ENCODE measurements at places on chromosomes 2 and 18.

DNA sequence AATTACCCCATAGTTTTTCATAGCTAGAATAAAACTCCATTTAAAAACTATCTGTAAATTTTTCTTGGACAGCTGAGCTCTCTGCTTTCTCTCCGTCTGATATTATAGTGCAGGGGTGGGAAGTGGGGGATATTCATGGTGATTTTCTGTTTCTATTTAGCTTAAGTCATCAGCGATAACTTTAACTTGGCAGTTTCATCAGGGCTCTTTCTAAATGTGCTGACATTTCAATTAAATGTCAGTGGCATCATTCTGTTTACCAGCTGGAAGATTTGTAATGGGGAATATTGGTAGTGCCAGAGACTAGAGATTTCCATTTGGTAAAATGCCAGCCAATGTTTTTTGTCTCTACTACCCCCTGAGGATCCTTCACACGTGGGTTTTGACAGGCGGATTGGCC, 53.5 kb upstream of the CAPN13 start:
- no peak for DNase-seq

DNA sequence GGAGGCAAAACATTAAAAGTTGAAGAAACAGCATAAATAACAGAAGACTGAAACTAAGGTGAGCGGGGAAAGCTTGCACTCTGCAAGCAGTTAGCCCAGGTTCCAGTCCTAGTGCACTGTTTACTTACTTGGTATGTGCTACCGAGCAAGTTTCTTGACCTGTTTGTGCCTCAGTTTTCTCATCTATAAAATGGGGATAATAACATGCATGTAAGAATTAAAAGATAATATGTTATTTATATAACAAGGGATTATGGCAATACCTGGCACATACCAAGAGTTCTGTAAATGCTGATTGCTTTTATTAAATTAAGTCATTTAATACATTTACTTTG, 37.1 kb upstream of the IKZF2 start:
- DNase-seq: no peak

GRCh38 chr2:120291401-120292311, 39.0 kb downstream of the RALB start:
- no peak for DNase-seq

DNA sequence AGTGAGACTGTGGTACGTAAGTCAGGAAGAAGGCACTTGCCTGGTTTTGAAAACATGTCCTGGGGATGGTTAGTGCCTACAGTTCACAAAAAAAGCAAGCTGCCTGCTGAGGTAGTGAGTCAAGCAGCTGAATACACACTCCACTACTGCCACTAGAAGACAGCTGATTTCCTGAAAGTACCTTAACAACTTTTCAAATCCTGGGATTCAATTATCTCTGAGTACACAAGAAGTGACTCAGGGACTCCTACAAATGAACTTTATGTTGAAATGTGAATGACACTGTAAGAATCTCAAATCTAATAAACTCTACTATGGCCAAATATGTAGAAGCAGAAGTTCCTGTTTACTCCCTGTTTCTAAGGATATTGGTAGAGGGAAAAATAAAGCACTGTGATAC, 58.0 kb upstream of the ARL5A start:
- DNase-seq: peak; percentile 20

DNA sequence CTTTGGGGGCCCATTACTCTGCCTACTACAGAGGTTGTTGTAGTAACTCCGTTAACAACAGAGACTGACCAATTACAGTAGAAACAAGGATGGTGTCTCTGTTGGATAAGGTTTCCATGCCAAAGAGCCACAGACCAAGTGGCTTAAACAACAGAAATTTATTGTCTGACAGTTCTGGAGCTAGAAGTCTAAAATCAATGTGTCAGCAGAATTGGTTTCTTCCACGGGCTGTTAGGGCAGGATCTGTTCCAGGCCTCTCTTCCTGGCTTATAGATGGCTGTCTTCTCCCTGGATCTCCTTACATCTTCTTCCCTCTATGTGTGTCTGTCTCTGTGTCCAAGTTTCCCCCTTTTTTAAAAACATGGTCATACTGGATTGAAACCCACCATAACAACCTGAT, 135.3 kb downstream of the AKAIN1 start:
- DNase-seq: no peak

- DNase-seq: no peak
Observed at GRCh38 chr2:188307850-188308283, 16.2 kb downstream of the GULP1 start.

- no peak for DNase-seq
Observed at GRCh38 chr2:106144621-106145331, 49.3 kb downstream of the UXS1 start.

DNA sequence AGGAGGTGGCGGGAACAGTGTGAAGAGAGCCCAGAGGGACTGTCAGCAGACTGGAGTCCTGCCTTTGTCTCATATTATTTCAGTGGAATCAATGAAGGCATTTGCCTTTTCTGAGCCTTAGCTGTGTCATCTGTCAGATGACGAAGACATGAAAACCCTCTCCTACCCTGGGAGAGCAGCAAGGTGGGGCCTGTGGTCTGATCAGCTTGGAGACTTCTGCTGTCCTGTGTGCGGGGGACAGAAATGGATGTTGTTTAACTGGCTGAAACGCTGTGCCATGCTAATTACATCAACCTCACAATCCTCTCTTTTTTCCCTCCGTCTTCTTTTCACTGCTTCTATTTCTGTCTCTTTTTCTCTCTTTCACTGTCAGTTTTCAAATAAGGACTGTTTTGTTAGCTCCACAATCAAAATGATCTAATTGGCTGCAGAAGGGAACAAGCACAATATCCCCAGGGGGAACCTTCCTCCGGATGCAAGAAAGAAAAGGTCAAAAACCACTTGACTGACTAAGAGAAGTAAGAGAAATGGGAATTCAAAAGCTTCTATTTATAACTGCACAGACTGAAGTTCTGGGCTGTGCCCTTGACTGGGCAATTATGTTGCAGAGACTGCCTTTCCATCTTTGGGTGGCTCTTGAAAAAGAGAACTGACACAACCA, 340.1 kb downstream of the CLIP4 start:
- DNase-seq: peak; percentile 60

- DNase-seq: no peak
Observed at GRCh38 chr2:23924589-23925359, 2.1 kb downstream of the ATAD2B start.

DNA sequence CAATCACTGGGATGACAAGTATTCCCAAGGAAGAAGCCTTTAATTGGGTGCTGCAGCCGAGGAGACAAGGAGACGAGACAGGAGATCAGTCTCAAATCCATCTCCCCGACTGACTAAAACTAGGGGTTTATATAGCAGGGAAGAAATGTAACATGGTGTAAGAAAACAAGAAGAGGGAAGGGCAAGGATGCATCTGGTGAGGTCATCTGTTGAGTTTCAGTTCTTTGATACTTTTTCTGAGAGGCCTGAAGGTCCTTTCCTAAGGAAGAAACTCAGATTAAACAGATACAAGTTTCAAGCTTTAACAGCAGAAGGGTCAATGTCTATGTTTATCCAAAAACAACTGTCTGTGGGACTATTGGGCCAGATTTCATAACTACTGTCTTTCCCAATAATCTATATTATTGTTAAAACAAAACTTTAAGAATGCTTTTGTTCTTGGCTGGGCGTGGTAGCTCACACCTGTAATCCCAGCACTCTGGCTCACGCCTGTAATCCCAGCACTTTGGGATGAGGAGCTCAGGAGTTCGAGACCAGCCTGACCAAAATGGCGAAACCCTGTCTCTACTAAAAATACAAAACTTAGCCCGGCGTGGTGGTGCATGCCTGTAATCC, 2.5 kb upstream of the PDCL3 start:
- DNase-seq: peak; percentile 38

DNA sequence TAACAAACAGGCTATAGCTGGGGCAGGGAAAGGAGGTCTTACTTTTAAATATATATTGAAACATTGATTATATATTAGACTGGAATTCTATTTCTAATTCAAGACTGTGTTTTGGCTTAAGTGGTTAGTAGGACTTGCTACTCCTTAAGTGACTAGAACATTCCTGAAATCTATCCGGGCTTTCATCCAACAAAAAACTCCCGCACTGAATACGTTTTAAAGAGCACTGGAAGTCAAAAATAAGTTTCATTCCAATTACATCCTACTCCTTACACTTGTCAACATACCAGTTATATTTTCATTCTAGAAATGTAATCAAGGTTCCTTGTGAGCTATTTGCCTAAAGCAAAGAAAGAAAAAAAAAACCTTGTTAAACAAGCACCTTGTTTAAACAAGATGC, 204.6 kb downstream of the SP3 start:
- DNase-seq: no peak

GRCh38 chr18:51503351-51503750, 305.9 kb upstream of the MEX3C start:
- no peak for DNase-seq

DNA sequence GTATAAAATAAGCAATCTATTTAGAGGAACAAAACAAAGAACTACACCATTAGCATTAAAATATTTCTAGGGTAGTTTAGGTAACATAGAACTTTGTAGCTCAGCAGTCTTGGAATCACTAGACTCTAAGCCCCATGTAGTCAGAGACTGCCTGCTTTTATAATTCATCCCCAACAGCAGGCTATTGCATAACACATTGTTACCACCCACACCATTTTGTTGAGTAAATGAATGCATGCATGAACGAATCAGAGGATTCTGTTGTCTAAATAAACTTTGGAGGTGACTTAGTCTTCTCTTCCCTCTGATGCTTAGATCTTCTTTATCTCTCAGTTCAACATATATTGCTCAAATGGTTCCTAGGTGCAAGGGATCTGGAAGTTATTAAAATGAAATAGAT, 167.6 kb upstream of the TNP1 start:
- no peak for DNase-seq

- DNase-seq: no peak
Observed at GRCh38 chr2:74658516-74658915, 4.5 kb downstream of the SEMA4F start.

GRCh38 chr2:129319422-129319717, 660.1 kb upstream of the RAB6C start:
- DNase-seq: no peak

- DNase-seq: peak; percentile 59
Observed at GRCh38 chr2:128196471-128196931, 105.5 kb downstream of the UGGT1 start.

GRCh38 chr2:85537600-85538506, 1.1 kb upstream of the MAT2A start:
- peak; percentile 40 for DNase-seq

DNA sequence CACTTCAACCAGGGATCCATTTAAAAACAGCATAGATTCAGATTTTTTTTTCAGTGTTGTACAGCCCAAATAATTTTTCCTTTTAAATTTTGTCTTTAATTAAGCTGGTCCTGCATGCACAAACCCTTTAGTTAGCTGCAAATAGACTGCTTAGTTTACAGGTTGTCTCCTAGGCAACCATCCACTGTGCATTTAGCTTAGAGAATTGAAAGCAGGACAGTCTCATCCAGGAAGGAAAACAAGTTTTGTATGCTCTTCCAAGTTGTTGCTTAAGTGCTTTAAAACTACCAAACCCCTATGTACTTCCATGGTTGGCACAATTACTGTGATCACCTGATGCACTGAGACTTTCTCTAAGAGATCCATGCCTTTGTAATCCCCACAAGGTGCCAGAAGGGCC, at the start of gene MAP3K19:
Gene MAP3K19, minus strand, starts transcription at position 148 of the 400 bp plus-strand sequence. CDS start 22,800 bp downstream, outside the sequence.
- no peak for DNase-seq

GRCh38 chr18:45997700-45998151, 30.6 kb upstream of the EPG5 start:
- no peak for DNase-seq

- DNase-seq: no peak
Observed at GRCh38 chr2:84808279-84808678, 72.6 kb downstream of the TRABD2A start.

GRCh38 chr2:164943289-164943688, 12.0 kb downstream of the SLC38A11 start:
- no peak for DNase-seq

GRCh38 chr2:28480403-28481049, 15.3 kb upstream of the PLB1 start:
- DNase-seq: peak; percentile 18

DNA sequence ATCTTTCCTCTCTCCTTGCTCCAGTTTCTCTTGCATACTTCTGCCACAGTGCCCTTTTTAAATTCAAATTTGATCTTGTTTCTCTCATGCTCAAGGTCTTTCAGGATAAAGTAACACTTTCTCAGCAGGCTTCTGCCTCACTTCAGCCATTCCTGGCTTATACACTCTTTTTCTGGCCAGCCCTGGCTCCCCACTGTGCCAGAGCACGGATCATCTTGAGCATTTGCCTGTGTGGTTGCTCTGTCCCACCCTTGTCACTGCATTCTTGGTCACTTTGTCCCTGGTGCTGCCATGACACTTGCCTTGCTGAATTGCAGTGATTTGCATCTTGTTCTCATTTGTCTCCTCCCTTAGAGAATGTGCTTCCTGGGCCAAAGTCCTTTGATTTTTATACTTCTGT, 634.3 kb downstream of the TMEM182 start:
- no peak for DNase-seq

- DNase-seq: peak; percentile 41
Observed at GRCh38 chr2:96353606-96354101, 18.1 kb downstream of the NCAPH start.

- no peak for DNase-seq
Observed at GRCh38 chr2:28394331-28394877, 1.7 kb downstream of the FOSL2 start.

- DNase-seq: peak; percentile 89
Observed at GRCh38 chr2:231677632-231678104, 30.7 kb upstream of the PTMA start.

DNA sequence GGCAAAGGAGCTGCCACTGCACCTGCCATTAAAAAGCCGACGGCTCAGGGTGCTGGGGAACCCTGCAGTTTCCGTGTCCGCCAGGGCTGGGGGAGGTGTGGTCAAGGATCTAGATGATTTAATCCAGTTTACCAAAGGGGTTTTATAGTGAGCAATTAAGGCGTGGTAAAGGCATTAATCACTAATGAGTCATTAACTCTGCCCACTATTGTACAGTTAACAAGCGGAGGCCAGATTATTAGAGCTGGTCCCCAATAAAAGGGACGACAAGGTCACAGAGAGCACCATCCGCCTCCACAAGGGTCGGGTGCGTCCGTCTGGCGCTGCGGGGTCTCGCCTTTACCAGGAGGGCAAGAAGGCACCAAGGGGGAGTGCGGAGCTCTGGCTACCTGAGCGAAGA, 9.6 kb downstream of the RAX start:
- DNase-seq: no peak

- no peak for DNase-seq
Observed at GRCh38 chr18:2471523-2471922, 99.8 kb downstream of the METTL4 start.

DNA sequence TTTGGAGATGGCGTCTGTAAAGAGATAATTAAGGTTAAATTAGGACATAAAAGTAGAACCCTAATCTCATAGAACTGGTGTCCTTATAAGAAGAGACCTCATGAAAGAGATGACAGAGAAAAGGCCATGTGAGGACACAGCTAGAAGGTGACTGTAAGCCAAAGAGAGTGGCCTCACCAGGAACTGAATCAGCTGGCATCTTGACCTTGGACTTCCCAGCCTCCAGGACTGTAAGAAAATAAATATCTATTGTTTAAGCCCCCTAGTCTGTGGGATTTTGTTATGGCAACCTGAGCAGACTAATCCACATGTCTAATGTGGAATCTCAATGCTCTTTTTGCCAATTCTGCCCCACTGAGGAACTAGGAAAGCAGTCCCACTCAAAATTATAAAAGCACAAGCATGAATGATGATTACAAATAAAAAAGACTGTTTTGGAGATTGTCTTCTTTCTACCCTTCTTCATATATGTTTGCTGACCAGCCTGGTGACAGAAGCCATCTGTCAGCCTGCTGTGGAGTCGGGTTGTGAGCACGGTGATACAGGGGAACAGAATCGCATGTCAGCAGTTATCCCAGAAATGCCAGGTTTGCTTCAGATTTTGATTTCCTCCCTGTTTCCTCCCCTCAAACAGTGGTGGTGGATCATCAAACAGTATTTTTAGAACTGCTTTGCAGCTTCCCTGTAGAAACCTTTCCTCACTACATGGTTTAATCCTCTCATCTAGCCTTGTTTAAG, 54.2 kb downstream of the INPP4A start:
- no peak for DNase-seq
